ENCODE measurements at places on chromosomes 2 and 18. TPM values are rescaled to one million over a fixed set of nuclear protein-coding genes. Genes with fewer than 3 reads are reported as not detected.

DNA sequence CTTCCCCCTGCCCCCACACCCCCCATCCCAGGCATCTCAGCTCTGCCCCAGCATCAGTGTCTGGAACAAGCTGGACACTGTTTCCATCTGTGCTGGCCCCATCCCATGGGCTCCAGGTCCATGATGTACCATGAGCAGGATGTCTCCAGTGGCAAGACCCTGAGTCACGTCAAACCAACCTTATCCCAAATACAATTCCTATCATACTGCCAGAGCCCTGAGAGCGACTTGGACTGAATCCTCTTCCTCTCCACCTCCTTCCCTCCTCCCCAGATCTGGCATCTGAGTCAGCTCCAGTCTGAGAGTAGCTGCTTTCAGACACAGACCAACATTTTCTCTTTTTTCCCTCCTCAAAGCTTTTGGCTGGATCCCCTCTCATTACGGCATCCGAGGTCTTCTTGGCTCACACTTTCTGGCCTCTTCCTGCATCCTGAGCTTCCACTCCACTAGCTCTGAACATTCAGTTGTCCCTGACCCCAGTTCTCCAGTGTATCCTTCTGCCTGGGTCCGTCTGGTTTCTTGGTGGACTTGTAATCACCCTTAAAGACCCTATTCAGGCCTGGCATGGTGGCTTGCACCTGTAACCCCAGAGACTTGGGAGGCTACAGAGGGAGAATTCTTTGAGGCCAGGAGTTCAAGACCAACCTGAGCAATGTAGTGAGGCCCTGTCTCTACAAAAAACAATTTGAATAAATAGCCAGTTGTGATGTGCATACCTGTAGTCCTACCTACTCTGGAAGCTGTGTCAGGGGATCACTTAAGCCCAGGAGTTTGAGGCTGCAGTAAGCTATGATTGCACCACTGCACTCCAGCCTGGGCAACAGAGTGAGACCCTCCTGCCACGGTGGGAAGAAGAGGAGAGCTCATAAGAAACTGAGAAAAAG is 68.3 kb downstream of the ACKR3 start:
- no peaks in the 10 kb centered on the region for H3K27me3 ChIP-seq
- H3K36me3 ChIP-seq: no peaks in the 10 kb centered on the region
- H3K4me3 ChIP-seq: no peak overlapping the region
- H3K4me1 ChIP-seq: no peaks in the 10 kb centered on the region
- no peak for DNase-seq

DNA sequence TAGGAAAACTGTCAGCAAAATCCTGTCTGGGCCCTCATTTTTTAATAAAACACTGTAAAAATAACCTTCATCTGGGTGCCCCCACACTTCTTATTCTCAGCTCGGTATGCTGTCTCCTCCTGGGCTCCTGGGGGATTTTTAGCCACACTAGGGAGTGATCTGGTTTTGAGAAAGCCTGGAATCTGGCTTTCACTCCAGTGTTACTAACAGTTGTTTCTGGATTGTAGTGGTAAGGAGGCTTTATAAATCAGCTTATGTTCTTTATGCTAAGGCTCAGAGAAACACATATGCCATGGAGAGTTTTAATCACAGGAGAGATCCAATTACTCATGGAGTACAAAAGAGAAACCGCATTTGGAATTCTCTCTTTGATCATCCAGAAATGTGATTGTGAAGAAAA is 744.3 kb upstream of the SOX11 start:
- H3K36me3 ChIP-seq: no peaks in the 10 kb centered on the region
- no peak for DNase-seq
- no peak overlapping the region for H3K27ac ChIP-seq
- H3K27me3 ChIP-seq: no peaks in the 10 kb centered on the region
- H3K4me3 ChIP-seq: no peak overlapping the region

- no peaks in the 10 kb centered on the region for H3K36me3 ChIP-seq
- no peak overlapping the region for H3K4me3 ChIP-seq
- H3K4me1 ChIP-seq: no peaks in the 10 kb centered on the region
- no peak for DNase-seq
- H3K27me3 ChIP-seq: no peaks in the 10 kb centered on the region
- no peak overlapping the region for H3K27ac ChIP-seq
These were observed 121.7 kb upstream of the TACR1 start for GRCh38 chr2:75320898-75321598.

- H3K4me3 ChIP-seq: no peak overlapping the region
- H3K27ac ChIP-seq: no peak overlapping the region
- H3K27me3 ChIP-seq: no peaks in the 10 kb centered on the region
- DNase-seq: no peak
- peaks cover 7% of the 10 kb centered on the region for H3K4me1 ChIP-seq
- no peaks in the 10 kb centered on the region for H3K36me3 ChIP-seq
These were observed 98.0 kb upstream of the FSIP2 start for GRCh38 chr2:185640588-185640987.

Gene LIMS3
- total RNA-seq: 1.2 TPM
